ENCODE measurements at places on chromosomes 5 and 9. TPM values are rescaled to one million over a fixed set of nuclear protein-coding genes. Genes with fewer than 3 reads are reported as not detected.

- H3K4me3 ChIP-seq: no peak overlapping the region
- H3K4me1 ChIP-seq: no peaks in the 10 kb centered on the region
- H3K27ac ChIP-seq: no peak overlapping the region
- no peaks in the 10 kb centered on the region for H3K36me3 ChIP-seq
- peaks cover 35% of the 10 kb centered on the region for H3K27me3 ChIP-seq
Measured at GRCh38 chr5:137300411-137301240, 198.5 kb downstream of the SPOCK1 start.

- no peak overlapping the region for H3K27ac ChIP-seq
- no peak for DNase-seq
- no peaks in the 10 kb centered on the region for H3K36me3 ChIP-seq
- H3K4me1 ChIP-seq: no peaks in the 10 kb centered on the region
- H3K27me3 ChIP-seq: no peaks in the 10 kb centered on the region
Measured at GRCh38 chr9:137506274-137506673, 43.9 kb downstream of the PNPLA7 start.

GRCh38 chr9:126506361-126507317 lies 107.1 kb upstream of the LMX1B start:
- no peak for DNase-seq
- no peak overlapping the region for H3K27ac ChIP-seq
- no peaks in the 10 kb centered on the region for H3K27me3 ChIP-seq
- no peak overlapping the region for H3K4me3 ChIP-seq

- H3K4me1 ChIP-seq: no peaks in the 10 kb centered on the region
- H3K27me3 ChIP-seq: no peaks in the 10 kb centered on the region
- H3K27ac ChIP-seq: no peak overlapping the region
- DNase-seq: no peak
- no peak overlapping the region for H3K4me3 ChIP-seq
Measured at GRCh38 chr5:36531401-36531800, 75.0 kb upstream of the SLC1A3 start.

DNA sequence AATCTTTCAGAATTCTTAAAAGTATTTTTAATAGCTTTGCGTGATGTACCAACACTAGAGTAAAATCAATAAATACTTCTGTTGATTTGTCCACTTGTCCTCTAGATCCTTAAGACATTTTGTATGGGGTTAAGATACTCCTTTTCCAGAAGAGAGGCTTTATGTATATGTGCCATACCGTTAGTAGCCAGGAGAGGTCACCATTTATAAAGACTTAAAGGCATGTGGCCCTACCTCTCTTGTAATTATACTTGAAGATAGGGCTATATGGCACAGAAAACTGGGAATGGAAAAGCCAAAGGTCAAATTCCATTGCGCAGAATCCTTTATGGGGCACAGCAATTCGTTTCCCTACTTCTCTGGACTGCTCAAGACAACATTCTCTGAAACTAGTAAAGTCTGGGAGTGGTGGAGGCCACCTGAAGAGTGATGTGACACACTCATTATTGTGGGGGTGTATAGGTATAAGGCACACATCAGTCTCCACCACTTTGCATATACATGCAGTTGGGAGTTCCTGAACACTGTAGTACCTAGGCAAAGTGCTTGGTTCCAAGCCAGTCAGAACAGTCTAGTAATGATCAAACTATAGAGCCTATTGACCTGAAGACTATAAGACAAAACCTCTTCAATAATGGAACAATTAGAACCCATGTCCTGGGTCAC lies 140.1 kb upstream of the FBXL17 start:
- H3K27ac ChIP-seq: no peak overlapping the region
- no peaks in the 10 kb centered on the region for H3K27me3 ChIP-seq
- DNase-seq: peak; percentile 52
- no peak overlapping the region for H3K4me3 ChIP-seq

Gene PCDHGB3
- total RNA-seq: 0.10 TPM

Gene BNC2
- total RNA-seq: 0.37 TPM

Gene CACNA1B
- total RNA-seq: 1.7 TPM

Gene MYMK
- total RNA-seq: not detected

Measured in HCT116 (cell line).